ENCODE measurements at places on chromosomes 4 and X.

DNA sequence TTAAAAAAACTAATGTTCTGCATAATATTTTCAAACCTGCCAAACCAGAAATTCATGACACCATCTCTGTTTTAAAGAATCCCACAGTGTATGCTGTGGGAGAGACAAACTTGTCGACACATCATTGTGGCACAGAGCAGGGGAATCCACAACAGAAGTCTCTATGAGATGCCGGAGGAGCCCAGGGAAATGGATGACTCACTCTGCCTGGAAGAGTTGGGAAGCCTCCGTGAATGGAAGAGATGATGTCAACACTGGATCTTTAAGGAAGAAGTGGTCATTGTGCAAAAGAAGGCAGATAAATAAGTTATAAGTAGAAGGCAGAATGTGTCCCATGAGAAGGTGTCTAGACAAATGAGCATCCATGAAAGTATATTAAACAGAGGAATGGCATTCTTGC lies 595.1 kb downstream of the RAB28 start:
- no peak for DNase-seq

- DNase-seq, result no peak
Measured at GRCh38 chr4:137674066-137674465, 141.8 kb upstream of the PCDH18 start.

GRCh38 chrX:110444996-110445395 lies 86.3 kb downstream of the RTL9 start:
- DNase-seq, result no peak

GRCh38 chr4:40265910-40266274 lies 69.1 kb downstream of the RHOH start:
- no peak for DNase-seq

GRCh38 chrX:106862972-106863688 lies 40.0 kb downstream of the RIPPLY1 start:
- no peak for DNase-seq

- DNase-seq, result no peak
Measured at GRCh38 chr4:23001478-23001877, 308.7 kb downstream of the GBA3 start.

DNA sequence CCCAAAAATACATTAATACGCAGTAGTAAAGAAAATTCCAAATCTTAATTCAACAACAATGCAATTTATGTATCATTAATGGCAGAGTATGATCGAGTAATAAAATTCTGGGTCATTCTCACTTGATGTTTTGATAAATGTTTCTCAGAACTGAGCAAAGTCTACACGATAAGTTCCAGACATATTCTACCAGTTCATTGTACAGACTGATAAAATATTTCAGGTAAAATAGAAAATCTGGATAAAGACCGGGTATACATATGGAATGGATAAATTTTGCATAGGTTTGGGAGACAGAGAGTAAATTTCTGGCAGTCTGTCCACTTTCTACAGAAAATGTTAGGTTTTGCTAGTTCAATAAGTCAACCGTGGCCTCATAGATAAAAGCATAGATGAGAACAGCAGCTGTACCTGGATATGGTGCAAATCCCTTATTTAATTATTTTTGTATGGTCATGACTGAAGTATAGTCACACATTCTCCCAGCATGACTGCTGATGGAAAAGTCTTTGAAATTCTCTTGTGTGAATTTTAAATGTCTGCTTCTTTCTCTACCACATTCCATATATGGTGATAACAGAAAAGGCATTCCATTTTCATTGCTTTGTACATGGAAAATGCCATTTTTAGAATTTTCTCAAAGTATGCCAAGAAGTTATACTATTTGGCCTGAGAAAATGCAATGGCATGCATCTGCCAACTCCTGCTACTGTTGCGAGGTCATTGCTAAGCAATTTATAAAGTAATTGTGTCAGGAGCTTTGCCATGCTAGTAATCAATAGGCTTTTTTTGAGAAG lies 301.9 kb upstream of the ARSJ start:
- peak; percentile 46 for DNase-seq

DNA sequence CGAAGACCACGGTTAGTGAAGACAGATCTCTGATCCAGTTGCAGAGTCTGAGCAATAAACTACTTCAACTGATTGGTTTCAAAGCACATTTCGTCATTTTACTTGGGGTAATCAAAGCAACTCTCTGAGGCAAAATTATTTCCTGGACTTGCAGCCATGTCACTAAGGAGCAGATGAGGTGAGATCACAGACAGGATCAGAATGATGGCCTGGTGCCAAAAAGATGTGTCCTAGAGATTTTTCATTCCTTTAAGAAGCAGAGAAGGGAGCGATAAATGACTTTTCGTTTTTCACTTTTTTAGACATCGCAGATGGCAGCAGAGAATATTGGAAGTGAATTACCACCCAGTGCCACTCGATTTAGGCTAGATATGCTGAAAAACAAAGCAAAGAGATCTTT lies 83.9 kb downstream of the PTTG2 start:
- DNase-seq, result no peak

DNA sequence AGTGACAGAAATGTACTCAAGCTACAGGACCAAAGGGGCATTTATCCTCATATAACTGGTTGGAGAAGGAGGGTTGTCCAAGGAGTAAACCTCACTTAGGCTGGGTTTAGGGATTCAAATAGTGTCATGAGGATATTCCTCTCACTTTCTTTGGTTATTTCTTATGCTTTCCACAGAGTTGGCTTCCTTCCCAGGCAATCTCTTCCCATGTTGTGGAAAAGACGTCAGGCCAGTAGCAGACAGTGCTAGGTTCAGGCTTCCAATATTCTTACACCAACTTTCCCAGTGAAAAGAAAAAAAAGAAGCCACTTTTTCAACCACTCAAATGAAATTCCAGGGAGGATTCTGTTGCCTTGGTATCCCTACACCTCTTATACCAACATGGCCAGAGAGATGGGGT lies 653.0 kb downstream of the C4orf33 start:
- no peak for DNase-seq

- DNase-seq, result no peak
Measured at GRCh38 chrX:27599928-27600327, 9.8 kb downstream of the DCAF8L2 start.

DNA sequence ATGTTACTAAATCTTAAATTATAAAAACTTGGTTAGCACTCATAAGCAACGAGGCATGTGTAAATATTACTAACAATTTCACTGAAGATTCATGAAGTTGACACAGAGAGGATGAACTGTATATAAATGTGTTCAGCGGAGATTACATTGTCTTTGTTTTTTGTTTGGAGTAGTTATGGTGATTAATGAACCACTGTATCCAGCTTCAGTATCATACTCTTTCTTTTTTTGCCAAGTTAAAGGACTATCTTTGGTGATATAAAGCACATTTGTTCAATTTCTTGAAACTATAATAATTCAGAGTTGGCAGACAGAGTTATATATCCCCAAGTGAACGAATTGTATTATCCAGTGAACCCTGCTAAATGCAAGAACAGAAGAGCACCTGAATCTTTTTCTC lies 497.6 kb downstream of the CCSER1 start:
- DNase-seq, result no peak

GRCh38 chr4:159390648-159391047 lies 287.8 kb downstream of the RAPGEF2 start:
- peak; percentile 47 for DNase-seq

- DNase-seq, result no peak
Measured at GRCh38 chrX:70664726-70665125, 220.1 kb downstream of the DLG3 start.

GRCh38 chr4:185840201-185840600 lies 28.2 kb upstream of the SORBS2 start:
- DNase-seq, result no peak
